Testis (tissue), 5 donors: ENCODE measurements at places on chromosomes 16 and 17.

DNA sequence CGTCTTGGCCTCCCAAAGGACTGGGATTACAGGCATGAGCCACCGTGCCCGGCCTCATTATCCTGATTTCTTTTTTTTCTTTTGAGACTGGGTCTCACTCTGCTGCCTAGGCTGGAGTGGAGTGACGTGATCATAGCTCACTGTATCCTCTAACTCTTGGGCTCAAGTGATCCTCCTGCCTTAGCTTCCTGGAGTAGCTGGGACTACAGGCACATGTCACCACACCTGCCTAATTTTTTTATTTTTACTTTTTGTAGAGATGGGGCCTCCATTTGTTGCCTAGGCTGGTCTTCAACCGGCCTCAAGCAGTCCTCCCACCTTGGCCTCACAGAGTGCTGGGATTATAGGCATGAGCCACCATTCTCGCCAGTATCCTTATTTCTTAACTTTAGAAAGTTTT lies 3.5 kb downstream of the TENT4B start:
- DNase-seq = no peak

- no peak for DNase-seq
Measured at GRCh38 chr16:21953541-21953902, 361 bp downstream of the UQCRC2 start.

DNA sequence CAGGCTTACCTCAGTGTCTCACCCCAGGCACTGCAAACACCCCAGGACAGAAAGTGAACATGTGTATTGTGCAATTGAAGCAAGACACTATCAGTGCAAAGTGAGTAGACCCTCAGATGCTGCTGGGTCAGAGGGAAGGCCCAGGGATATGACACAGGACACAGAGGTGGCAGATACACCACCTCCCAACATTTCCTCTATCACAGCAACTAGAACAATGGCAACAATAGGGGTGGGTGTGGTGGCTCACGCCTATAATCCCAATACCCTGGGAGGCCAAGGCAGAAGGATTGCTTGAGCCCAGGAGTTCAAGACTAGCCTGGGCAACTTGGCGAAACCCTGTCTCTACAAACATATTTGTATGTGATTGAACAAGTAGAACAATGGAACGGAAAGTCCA lies 22.5 kb downstream of the MILR1 start:
- no peak for DNase-seq

DNA sequence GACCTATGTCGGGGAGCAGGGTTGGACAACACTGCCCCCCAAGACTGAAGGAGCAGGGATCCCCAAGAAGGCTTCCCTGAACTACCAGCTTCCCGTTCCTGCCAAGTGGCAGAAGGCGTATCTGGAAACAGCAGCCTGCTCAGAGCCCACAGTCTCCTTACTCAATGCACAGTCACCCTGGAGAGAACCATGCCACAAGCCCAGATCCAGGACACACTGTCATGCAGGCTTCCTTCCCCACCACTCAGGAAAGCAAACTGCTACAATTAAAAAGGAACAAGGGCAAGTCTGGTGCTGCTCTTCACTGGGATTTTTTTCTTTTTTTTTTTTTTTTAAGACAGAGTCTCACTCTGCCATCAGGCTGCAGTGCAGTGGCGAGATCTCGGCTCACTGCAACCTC lies 8.2 kb downstream of the WDR45B start:
- DNase-seq = no peak

GRCh38 chr17:39244016-39244599 lies 18.4 kb upstream of the STAC2 start:
- no peak for DNase-seq

DNA sequence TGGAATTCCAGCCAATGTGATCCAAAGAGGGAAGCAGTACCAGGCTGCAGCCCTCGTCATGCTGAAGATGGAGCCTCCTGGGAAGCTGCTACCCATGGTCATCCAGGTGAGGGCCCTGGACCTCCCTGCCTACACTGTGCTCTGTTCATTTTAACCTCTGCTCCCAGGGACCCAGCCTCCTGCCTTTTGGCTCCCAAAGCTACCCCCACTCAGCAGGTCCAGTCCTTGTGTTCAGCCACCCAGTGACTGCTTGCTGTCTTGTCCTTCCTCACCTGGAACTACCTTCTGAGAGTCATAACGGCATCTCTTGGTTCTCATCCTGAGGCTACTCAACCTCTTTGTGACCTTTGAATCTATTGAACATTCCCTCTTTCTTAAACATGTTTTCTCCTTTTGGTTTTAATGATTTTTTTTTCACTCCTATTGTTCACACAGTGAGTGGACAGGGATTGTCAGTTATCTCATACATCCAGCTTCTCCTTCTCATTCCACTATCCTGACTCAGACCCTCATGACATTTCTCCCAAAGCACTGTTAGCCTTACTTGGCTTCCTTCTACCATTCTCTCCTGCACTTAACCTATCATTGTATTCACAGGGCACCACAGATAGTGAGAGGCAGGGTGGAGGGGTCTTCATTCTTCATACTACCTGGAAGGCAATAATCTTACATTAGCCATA lies 53.3 kb downstream of the GOSR1 start:
- no peak for DNase-seq

GRCh38 chr16:87855852-87856715 lies 13.2 kb downstream of the SLC7A5 start:
- DNase-seq = no peak

- peak; percentile 74 for DNase-seq
Measured at GRCh38 chr17:28405632-28406472, at the start of gene SLC46A1. Gene SLC46A1 (minus strand): TSS chr17:28406212. CDS start chr17:28406114, 98 bp downstream.

GRCh38 chr16:49513040-49513439 lies 139.4 kb downstream of the C16orf78 start:
- DNase-seq = no peak

GRCh38 chr16:57233944-57234706 lies 10.9 kb upstream of the ARL2BP start:
- DNase-seq = no peak

GRCh38 chr17:43665084-43665936 lies 3.6 kb upstream of the MEOX1 start:
- no peak for DNase-seq

DNA sequence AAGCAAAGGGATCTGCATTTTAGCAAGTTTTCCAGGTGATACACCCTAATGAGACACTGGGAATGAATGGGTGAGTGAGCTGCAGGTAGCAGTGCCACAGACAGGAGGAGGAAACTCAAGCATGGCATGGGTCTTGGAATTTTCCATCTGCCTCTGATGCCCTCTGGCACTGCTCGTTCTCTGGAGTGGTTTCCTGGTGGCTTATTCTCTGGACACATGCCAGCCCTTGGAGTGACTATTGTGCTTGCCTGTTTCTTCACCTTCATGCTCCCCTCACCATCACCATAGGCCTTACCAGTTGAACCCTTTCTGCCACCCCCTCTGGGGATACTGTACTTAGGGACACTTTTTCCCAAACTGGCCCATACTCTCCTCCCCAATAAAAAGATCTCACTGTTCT lies 1.6 kb downstream of the COASY start:
- no peak for DNase-seq

DNA sequence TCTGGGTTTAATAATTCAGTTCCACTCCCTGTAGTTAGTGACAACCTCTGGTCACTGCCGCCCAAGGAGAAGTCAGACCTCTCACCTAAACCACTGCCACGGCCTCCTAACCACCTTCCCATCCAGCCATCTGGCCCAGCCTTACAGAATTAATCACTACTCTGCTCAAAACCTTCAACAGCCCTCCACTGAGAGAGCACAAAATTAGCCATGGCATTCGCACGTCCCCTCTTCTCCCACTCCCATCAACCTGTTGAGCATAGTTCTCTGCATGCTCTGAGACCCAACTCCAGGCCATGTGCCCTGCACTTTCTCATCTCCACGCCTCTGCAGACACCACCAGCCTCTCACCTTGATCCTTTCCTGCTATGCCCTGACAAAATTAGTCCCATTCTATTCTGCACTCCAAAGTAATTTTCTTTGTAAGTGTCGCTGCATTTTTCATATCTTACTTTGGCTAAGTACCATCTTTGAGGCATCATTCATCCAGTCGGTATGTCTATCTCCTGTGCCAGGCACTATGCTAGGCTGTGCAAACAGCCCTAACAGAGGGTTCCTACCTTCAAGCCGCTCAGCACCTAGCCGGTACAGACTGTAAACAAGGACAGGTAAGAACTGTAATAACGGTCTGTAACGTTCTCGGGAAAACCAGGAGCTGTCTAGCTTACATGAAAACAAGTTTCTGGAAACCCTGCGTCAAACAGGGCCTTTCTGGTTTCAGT lies 963 bp downstream of the COPRS start:
- DNase-seq = no peak

- DNase-seq = no peak
Measured at GRCh38 chr17:62882878-62883277, 74.8 kb upstream of the MARCHF10 start.

DNA sequence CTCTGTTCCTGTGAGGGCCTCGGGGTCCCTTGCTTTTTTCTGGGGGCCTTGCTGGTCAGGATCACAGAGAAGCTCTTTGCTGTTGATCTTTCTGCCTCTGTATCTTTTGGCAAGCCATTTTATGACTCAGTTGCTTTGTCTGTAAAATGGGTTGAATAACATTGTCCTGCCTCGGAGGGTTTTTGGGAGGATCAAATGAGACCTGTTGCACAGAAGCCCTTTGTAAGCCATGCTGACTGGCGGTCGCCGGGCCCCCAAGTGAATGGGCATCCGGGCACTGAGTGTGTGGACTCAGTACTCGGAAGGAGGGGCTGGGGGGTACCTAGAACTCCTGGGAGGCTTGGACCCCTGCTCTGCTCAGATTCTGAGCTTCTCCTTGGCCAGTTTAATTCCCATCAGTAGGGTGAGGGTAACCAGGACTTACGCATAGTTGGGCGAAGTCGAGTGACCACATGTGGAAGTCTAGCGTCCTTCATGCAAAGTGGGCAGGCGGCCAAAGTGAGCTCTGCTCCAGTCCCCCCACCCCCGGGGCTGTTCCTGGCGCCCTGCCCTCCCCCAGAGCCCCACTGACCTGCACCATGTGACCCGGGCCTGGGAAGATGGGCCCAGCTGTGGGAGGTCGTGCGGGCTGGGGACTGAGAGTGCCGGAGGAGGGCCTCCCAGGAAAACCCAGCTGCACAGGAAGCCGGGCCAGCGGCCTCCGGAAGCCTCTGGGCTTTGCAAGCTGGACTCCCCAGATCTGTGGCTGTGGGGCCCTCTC lies 284.0 kb downstream of the SEC14L1 start:
- DNase-seq = peak; percentile 96

DNA sequence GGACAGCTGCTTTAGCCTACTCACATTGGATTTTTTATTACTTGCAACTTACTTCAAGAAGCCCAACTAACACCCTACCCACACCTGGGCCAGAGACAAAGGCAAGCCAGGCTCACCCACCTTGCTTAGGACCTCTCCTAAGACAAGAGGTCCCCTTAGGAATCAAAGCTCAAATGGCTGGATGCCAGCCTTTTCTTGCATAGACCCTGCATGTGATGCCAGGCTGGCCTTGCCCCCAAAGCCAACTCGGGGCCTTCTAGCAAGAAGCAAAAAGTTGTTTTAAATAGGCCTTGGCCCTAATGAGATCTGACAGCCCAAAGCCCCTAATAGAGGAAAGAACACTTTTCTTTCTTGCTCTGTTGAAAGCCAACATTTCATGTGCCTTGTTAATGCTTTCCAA lies 20.7 kb downstream of the GPRC5B start:
- no peak for DNase-seq

- no peak for DNase-seq
Measured at GRCh38 chr17:29190039-29190438, 9.8 kb upstream of the MYO18A start.

- peak; percentile 62 for DNase-seq
Measured at GRCh38 chr16:88784074-88784855, 755 bp downstream of the PIEZO1 start.

DNA sequence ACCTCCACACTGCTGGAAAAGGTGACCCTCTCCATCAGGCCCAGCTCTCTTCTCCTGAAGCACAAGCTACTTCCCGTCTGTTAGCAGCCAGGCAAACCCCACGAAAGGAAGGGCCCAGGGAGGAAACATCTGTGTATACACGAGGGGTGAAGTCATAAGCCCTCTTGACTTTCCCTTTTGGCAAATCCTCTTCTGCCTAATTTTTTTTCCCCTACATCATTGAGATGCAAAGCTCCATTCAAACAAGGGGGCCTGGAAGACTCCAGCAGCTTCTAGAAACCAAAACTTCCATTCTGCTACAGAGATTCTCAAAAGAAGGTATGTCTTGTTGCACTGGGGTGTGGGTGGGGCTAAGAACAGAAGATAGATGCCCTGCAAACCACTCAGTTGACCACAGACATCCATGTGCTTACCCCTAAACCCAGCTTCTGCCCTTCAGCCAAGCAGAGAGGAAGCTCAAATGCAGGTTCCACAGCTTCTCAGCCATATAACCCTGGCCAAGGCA lies 145.6 kb upstream of the RCVRN start:
- DNase-seq = no peak

DNA sequence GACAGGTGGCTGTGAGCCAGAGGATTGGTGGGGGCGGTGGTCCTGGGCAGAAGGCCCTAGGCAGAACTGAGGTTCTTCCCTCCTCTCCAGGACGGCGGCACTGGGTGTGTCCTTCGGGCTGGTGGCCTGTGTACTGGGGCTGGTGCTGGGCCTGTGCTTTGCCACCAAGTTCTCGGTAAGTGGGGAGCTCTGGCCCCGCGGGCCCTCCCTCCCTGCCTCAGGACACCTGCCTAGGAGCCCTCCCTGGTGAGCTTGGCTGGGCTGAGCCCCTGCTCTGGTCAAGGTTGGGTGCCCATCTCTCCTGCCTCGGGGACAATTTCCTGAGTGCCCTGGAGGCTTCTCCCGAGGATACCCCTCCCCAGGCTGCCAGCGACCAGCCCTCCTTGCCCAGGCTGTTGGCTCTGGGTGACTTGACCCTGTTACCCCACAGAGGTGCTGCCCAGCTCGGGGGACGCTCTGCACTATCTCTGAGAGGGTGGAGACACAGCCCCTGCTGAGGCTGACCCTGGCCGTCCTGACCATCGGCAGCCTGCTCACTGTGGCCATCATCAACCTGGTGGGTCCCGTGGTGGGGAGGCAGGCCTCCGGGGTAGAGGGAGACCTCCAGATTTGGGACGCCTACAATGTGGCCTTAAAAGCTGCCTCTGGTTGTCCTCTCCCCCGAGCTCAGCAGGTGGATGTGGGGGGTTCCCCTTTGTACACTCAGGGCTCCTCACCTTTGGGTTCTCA lies 42.0 kb downstream of the ADCY7 start:
- DNase-seq = peak; percentile 13

GRCh38 chr17:17416007-17416399 lies 60.8 kb upstream of the MED9 start:
- peak; percentile 43 for DNase-seq

DNA sequence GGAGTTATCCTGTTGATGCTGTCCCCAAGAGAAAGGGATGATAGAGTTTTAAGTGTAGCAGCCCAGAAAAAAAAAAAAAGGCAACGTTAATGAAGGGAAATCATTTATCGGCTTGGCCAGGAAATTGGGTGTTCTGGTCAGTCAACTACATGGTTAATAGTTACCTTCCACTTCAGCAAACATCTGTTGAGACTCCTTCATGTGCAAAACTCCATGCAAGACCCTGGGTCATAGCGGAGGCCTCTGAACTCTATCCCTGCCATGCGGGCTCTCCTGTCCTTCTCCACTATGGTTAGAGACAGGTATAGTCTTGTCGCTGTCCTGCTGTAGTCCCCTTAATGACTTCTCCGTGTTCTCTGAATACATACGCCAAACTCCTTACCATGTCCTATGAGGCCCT lies 3.5 kb upstream of the LYRM9 start:
- DNase-seq = no peak
